ENCODE measurements at places on chromosomes 4 and X.

GRCh38 chr4:7403001-7403400 is 31.7 kb downstream of the PSAPL1 start:
- no peak for DNase-seq

GRCh38 chrX:133373386-133374079 is 41.8 kb downstream of the GPC4 start:
- DNase-seq, result no peak

GRCh38 chr4:2261853-2262144 is at the start of gene MXD4:
TSS of gene MXD4 (minus strand) at chr4:2262109. CDS start at chr4:2261980, 129 bp downstream.
- no peak for DNase-seq

GRCh38 chr4:83542225-83542624 is 6.3 kb downstream of the GPAT3 start:
- DNase-seq, result no peak

GRCh38 chrX:97401586-97402136 is 518.0 kb downstream of the RPA4 start:
- DNase-seq, result no peak

- DNase-seq, result no peak
These were observed 85.5 kb downstream of the PHEX start for GRCh38 chrX:22117633-22118032.

DNA sequence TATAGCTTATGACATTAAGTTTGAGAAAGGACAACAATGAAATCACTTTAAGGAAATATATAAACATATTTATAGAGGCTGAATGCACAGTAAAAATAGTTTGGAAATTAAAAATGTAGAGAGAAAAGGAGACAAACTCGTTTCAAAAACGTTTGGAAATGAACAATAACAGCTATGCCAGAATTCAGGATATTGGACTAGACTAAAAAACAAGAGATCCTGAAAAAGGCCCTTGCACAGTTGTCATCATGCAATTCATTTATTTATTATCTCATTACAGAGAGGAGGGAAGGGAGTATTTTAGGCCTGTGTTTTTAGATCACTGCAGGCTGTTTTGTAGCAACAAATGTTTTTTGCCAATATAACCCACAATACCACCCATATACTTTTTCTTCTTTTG is 527.2 kb downstream of the ADGRL3 start:
- no peak for DNase-seq

DNA sequence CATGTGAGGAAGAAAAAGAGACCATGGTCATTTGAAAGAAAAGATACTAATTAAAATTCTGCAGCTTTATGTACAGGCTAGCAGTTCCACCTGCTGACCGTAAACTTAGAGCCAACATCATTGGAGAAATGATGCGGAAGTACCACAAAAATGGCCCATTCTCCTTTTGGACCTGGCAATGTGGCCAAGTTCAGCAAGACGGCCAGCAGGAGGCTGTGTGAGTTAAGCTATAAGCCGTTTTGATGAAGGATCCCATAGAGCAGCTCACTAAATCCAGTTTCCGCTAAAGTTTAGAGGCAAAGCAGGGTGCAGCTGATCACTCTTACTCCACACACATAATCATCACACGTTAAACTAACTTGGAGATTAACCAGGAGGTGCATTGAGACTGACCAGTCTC is 133.8 kb downstream of the LDB2 start:
- no peak for DNase-seq

DNA sequence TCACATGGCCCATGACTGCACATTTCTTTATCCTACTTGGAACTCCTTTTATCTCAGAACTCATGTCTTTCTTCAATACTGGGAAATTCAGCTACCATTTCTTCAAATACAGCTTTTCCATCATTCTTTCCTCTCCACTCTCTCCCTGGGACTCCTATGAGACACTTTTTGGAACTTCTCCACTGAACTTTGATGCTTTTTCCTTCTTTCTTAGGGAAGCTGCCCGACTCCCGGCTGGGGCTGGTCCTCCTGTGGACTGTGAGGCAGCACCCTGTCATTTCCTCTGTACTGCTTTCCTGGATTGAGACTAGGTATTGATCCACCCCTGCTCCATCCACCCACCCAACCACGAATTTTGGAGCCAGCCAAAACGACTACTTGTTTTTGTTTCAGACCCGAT is 40.0 kb downstream of the ZFYVE28 start:
- no peak for DNase-seq

DNA sequence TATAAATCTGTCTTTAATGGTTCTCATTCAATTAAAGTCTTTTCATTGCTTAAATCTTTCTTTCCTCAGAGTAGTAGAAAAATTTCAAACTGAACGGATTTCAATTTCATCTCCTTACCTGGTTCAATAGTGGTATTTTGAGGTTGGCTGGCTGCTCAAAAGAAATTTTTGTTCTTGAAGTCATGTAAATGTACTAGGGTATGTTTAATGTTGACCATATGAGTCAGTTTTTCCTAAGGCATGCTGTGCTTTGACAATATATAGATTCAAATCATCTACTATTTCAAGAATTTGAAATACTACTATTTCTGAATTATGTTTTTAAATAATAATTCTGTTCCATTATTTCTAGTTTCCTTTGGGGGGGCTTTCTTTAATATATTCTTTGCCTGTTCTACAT is 105.5 kb downstream of the PACRGL start:
- DNase-seq, result no peak

DNA sequence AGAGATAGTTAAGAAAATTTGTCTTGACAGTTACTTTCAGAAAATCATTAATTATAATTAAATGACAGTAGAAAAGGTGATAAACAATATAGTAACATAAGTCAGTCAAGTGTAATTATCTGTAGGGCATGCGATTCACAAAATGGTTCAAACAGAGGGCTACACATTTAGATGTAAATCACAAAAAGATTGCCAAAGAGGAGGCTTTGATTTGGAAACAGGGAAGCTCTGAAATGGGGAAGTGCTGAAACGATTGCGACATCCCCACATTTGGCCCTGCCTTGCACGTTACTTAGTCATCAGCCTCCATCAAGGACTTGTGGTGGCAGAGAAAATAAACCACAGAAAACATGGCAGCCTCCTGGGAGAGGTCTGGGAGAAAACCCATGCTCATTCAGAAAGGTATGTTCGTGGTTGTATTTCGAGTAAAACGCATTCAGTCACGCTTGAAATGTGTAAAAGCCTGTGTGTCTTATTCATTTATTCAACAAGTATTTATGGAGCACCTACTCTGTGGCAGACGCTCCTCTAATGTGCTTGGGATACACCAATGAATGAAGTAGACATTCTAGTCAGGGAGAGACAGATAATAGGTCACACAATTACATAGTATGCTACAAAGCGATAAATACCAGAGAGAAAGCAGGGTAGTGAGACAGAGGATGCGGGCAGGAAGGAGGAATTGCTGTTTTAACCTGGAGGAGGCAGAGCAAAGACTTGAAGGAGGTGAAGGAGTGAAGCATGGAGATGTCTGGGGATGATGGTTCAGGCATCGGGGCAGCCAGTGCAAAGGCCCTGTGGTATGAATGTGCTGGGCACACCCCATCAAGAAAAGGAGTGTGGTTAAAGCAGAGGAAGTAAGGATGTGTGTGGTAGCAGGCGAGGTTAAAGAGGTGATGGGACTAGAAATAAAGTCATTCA is 7.8 kb downstream of the RBM47 start:
- peak; percentile 89 for DNase-seq

DNA sequence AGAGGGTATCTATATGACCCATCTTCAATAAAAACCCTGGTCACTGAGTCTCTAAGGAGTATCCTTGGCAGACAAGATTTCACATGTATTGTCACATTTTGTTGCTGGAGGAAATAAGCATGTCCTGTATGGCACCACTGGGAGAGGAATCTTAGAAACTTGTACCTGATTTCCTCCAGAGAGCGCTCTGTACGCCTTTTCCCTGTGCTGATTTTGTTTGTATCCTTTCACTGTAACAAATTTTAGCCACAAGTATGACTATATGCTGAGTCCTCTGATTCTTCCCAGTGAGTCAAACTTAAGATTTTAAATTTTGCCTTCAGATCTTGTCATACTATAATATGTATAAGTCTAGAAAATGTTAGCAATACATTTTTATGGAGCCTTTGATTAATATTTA is 102.8 kb downstream of the ITIH6 start:
- DNase-seq, result no peak

DNA sequence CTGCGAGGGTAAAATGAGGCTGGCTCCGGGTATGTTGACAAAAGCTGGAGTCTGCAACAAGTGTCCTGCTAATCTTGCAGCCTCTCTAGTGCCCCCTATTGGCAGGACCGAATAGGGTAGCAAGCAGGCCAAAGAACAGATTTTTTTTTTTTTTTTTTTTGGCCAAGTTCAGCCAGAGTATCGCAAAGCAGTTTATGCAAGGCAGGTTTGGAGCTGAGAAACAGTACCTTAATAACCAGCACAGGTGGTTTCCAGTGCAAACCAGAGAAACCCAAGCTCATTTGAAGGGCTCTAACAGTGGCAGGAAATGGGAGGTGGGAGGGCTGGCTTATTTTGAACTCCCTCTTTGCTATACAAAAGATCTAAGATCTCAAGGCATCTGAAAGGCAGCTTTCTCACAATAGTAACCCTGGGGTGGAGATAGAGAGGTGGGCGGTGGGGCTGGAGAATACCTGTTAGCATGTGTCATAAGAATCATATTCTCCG is 38.2 kb upstream of the OCIAD2 start:
- no peak for DNase-seq

- no peak for DNase-seq
These were observed 6.4 kb upstream of the SMIM9 start for GRCh38 chrX:154840856-154841255.

DNA sequence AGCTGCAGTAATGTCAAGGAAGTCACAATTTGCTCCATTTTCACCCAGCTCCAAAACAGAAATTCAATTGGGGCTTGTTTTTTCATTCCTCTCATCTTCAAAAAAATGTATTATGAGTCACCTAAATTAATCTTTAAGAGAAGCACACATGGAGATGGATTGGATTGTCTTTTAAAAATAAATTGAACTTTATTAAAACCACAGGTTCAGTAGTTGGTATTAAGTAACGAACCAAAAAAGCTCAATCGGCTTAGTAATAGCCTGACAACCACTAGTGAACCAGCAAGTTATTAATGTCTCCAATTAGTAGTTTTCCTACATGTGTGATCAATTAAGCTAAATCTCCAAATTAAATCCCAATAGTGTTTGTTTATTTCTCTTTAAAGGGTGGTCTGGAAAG is 283.5 kb upstream of the GIMD1 start:
- no peak for DNase-seq

GRCh38 chr4:146534178-146534577 is 12.4 kb upstream of the SLC10A7 start:
- DNase-seq, result no peak

DNA sequence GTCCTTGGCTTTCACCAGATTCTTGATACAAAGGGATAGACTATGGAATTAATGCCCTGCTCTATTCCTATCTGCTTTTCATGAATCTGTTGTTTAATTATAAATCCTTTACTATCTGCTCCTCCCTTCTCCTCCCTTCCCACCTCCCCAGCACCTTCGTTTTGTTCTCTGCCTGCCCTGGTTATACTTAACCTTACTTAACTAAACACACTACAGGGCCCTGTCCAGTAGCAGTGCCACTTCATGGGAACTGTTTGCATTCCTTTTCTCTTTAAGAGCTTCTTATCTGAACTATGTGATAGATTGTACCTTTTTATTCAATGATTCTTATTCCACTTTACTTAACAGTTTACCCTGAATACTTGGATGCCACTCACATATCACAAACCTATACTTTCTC is 830 bp downstream of the HOPX start:
- no peak for DNase-seq

- no peak for DNase-seq
These were observed 5.4 kb downstream of the RAB9A start for GRCh38 chrX:13694359-13694758.

DNA sequence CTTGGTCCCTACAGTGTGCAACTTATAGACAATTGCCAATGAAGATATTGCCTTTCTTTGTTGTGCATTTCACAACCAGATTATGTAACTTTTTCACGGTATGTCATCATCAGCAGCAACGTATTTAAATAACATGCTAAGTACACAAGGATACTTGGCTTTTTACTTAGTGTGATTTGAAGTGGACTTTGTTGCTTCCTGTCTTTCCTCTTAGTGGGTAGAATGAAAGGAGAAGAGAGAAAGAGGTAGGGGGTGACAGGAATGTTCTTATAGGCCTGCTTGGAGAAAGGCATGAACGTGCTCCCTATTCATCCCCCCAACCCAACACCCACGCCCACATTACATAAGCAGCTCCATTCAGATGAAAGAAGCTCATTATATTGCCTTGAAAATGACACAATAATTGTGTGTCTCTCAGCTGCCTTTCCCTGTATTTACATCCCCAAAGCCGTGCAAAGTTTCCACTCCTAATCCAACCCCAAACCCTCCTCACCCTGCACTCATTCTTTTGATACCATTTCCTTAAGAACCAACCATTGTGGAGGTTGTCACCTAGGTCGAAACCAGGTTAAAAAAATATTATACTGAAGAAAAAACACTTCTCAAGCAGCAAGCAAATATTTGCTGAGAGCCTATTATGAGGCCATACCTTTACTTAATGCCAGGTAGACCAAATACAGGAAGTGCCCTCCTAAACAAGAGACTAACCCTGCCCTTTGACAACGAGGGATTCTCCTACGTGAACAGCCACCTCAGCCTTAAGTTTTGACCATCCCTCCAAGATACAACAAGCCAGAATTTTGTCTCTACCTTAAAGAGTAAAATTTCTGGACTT is 25.2 kb upstream of the GK start:
- no peak for DNase-seq

- no peak for DNase-seq
These were observed 52.3 kb downstream of the USP9X start for GRCh38 chrX:41137589-41137988.

GRCh38 chr4:79087071-79087470 is 147.8 kb upstream of the PAQR3 start:
- no peak for DNase-seq
